ENCODE measurements at places on chromosomes 4 and X. TPM values are rescaled to one million over a fixed set of nuclear protein-coding genes. Genes with fewer than 3 reads are reported as not detected.

- H3K27me3 ChIP-seq = no peaks in the 10 kb centered on the region
- no peaks in the 10 kb centered on the region for H3K36me3 ChIP-seq
- no peak for DNase-seq
- H3K27ac ChIP-seq = no peak overlapping the region
- H3K4me3 ChIP-seq = no peak overlapping the region
Observed at GRCh38 chr4:181745933-181746625, 497.1 kb upstream of the TENM3 start.

DNA sequence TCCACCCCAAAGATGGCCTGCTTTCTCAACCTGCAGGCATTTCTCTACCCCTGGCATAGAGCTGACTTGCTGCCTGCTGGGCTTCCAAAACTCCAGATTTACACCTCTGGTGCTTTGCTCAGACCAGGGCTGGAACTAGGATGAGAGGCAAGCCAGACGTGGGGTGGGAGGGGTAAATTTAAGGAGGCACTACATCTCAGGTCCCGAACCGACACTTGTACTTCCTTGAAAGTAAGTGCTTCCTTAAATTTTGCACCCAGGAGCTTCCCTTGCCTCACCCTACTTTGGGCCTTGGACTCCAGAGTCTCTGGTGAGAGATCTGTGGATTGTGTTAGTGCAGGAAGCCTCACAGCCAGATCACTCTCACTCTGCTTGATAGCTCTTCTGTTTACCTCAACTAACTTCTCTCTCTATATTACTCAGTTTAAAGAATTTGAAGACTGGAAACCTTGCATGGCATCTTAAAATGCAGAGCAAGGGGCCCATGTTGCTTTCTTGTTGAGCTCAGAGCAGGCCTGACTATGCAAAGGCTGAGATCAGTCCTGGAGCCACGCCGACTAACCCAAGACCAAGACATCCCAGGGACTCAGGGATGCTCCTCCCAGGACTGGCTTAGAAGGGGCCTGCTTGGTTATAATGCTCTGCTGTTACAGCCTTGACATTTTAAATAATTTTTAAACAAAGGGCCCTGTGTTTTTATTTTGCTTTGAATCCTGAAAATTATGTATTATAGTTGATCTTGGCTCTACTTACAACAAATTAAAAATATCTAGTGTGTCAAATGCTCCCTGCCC lies 145.0 kb upstream of the LEF1 start:
- no peak for DNase-seq
- H3K36me3 ChIP-seq = no peaks in the 10 kb centered on the region
- no peaks in the 10 kb centered on the region for H3K4me1 ChIP-seq
- no peak overlapping the region for H3K4me3 ChIP-seq

DNA sequence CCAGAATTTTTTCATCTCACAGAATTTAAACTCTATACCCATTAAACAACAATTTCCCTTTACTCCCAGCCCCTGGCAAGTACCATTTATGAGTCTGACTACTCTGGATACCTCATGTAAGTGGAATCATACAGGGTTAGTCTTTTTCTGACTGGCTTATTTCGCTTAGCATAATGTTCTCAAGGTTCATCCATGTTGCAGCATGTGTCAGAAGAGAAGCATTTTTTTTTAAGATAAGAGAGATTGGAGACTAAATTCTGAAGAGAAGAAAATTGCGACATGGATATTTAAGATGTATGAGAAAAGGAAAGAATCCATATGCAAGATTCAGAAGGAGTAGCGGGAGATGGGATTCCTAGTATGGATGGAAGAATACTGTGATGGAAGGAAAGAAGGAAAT lies 11.3 kb upstream of the SLC9B1 start:
- H3K4me3 ChIP-seq = no peak overlapping the region
- no peaks in the 10 kb centered on the region for H3K4me1 ChIP-seq
- H3K27me3 ChIP-seq = no peaks in the 10 kb centered on the region
- H3K36me3 ChIP-seq = no peaks in the 10 kb centered on the region
- no peak overlapping the region for H3K27ac ChIP-seq

DNA sequence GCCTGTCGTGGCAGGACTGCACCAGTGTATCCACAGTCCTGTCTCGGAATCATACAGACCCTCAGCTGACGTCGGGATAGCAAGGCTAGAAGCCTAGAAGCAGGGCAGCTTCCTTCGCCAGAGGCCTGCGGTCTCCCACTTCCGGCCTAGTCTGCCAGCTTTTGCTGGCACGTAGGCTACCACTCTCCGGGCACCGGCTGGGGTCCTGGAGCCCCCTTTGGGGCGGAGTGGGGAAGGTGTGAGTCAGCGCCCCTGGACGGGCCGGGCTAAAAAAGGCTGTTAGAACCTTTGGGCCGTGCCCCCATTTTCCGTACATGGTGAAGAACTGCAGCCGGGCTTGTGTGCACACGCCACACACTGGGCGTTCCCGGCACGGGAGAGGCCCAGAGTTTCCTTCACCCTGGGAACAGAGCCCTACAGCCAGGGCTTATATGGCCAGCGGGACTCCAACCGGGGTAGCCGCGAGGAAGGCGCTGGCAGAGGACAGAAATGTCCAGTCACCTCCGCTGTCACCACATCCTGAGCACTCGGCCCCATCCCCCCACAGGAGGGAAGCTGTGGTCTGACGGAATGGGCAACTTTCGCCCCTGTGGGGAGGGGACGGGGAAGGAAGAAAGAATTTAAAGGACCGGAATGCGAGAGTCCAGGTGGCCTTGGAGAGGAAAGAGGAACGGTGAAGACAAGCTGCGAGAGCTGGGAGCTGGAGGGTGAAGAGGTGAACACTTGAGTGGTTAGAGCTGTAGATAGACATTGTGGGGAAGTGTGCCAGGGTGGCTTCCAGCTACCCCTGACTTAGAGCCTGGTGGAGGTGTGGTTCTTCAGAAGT lies 4.6 kb downstream of the MAGIX start:
- no peaks in the 10 kb centered on the region for H3K27me3 ChIP-seq
- H3K4me1 ChIP-seq = no peaks in the 10 kb centered on the region
- peak; percentile 70 for DNase-seq
- peak overlapping the region; percentile 87 for H3K27ac ChIP-seq
- H3K4me3 ChIP-seq = peak overlapping the region; percentile 21

FATE1 gene
- not detected for total RNA-seq

All from prostate gland (tissue), 2 donors.